Thymus (tissue), 14 donors: ENCODE measurements at places on chromosomes 7 and 10.

DNA sequence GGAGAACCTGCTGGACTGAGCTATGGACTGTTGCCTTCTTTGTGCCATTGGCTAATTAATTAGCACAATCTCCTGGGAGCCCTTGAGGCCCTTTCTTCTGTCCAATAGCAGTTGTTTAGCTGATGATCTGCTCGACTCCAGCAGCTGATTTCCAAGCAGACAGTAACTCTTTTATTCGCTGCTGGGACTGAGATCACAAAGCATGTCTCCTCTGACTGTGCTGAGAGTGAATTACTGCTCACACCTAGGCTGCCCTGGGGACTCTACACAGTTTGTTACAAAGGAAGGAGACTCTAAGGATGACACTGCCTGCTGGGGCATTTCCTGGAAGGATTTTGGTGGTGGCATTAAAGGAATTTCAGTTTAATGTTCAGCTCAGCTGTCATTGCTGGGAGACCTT is 31.4 kb downstream of the CASP7 start:
- H3K4me3 ChIP-seq, result no peak overlapping the region
- peaks cover 5% of the 10 kb centered on the region for H3K4me1 ChIP-seq
- H3K27me3 ChIP-seq, result no peaks in the 10 kb centered on the region
- no peak for DNase-seq
- no peak overlapping the region for H3K27ac ChIP-seq

GRCh38 chr7:50475340-50475739 is 25.2 kb upstream of the FIGNL1 start:
- no peak for DNase-seq
- no peaks in the 10 kb centered on the region for H3K36me3 ChIP-seq
- H3K4me3 ChIP-seq, result no peak overlapping the region
- no peaks in the 10 kb centered on the region for H3K4me1 ChIP-seq
- H3K27ac ChIP-seq, result no peak overlapping the region
- no peaks in the 10 kb centered on the region for H3K27me3 ChIP-seq

- no peaks in the 10 kb centered on the region for H3K27me3 ChIP-seq
- H3K27ac ChIP-seq, result no peak overlapping the region
- H3K4me1 ChIP-seq, result peaks cover 7% of the 10 kb centered on the region
Measured at GRCh38 chr10:90872648-90873020, 860 bp downstream of the RPP30 start.

DNA sequence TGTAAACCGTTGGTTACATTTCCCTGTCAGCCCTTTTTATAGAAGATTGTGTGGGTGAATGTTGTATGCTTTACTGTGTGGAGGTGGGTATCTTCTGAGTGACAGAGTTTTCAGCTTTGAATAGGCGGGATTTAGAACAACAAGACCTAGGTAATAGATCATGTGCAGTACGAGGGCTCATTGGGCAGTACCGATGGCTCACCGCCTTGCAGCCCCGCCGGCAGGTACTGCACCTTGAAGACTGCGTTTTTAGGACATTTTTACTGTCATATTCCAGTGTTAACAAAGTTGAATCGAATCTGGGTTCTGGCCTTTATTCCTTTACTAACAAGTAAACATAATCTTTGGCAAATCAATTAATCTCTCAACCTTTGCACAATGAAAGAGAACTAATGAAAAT is 55.9 kb upstream of the NCF1 start:
- H3K36me3 ChIP-seq, result peaks cover 17% of the 10 kb centered on the region
- DNase-seq, result no peak
- no peak overlapping the region for H3K4me3 ChIP-seq
- no peak overlapping the region for H3K27ac ChIP-seq

DNA sequence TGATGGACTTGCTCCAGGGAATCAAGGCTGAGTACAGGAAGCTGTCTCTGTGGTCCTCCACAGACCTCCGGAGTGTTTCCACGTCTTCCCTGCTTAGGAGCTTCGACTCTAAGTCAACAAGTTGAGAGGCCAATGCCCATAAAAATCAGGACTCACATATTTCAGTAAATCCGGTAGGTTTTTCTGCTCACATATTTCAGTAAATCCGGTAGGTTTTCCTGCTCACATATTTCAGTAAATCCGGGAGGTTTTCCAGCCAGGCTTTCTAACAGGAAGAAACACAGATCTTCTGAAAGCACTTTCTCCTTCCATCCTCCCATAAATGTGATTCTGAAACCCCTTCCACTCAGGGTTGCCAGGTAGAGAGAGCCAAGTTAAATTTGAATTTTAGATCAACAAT is 340.1 kb upstream of the SHH start:
- no peak for DNase-seq
- no peaks in the 10 kb centered on the region for H3K36me3 ChIP-seq
- no peak overlapping the region for H3K27ac ChIP-seq
- H3K27me3 ChIP-seq, result no peaks in the 10 kb centered on the region

GRCh38 chr10:28429045-28429444 is 103.9 kb upstream of the WAC start:
- no peaks in the 10 kb centered on the region for H3K4me1 ChIP-seq
- no peaks in the 10 kb centered on the region for H3K27me3 ChIP-seq
- DNase-seq, result no peak
- no peaks in the 10 kb centered on the region for H3K36me3 ChIP-seq

DNA sequence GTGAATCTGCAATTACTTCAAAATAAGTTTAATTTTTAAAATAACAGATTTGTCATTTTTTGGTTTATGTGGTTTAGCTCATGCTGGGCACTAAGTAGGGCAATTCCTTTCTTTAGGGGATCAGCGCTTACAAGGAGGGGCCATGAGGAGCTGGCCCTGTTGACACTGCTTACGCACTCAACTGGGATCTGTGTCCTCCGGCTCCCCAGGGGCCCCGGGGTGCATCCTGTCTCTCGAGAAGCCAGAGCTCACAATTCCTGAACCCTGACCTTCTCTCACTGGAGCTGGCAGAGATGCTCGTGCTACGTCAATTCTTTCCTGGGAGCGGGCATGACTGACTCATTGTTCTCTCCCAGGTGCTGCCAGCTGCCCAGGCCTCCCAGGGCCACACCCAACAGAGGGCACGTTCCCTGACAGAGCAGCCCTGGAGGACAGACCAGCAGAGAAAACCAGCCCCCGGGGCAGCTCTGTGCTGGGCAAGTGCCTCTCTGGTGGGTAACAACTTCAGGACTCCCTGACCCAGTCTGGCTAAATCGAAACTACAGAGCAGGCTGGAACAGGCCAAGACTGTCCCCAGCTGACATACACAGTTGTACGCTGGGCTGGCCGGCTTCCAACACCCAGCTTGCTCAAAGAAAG is 36.8 kb downstream of the CTBP2 start:
- H3K4me3 ChIP-seq, result no peak overlapping the region
- H3K36me3 ChIP-seq, result no peaks in the 10 kb centered on the region
- H3K27ac ChIP-seq, result no peak overlapping the region
- H3K4me1 ChIP-seq, result no peaks in the 10 kb centered on the region
- DNase-seq, result no peak
